ENCODE measurements at places on chromosomes 11 and 22. TPM values are rescaled to one million over a fixed set of nuclear protein-coding genes. Genes with fewer than 3 reads are reported as not detected.

DNA sequence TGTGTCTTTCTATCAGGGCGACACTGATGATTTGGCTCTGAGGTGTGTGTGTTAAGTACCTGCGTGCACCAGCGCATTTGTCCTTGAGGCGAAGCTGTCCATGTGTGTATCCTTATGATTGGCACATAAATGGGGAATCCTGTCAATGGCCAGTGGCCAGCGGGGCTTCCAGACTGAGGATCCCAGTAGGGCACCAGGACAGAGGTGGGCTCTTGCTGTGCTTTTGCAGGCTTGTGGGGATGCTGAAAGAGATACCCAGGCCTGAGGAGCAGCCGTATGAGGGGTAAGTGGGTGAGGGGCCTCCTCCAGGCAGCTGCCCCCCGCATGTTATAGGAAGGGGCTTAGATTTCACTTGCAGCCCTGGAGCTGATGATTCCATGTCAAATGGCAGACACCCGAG lies 156.8 kb downstream of the ST3GAL4 start:
- no peak overlapping the region for H3K27ac ChIP-seq
- H3K4me3 ChIP-seq = no peak overlapping the region
- no peaks in the 10 kb centered on the region for H3K36me3 ChIP-seq
- H3K4me1 ChIP-seq = no peaks in the 10 kb centered on the region
- H3K27me3 ChIP-seq = no peaks in the 10 kb centered on the region

- H3K27ac ChIP-seq = no peak overlapping the region
- no peaks in the 10 kb centered on the region for H3K36me3 ChIP-seq
- H3K27me3 ChIP-seq = peaks cover 48% of the 10 kb centered on the region
- no peak for DNase-seq
These were observed 777 bp upstream of the MICAL3 start for GRCh38 chr22:18024956-18025720.

EFCAB6 gene
- polyA plus RNA-seq = not detected

DNA sequence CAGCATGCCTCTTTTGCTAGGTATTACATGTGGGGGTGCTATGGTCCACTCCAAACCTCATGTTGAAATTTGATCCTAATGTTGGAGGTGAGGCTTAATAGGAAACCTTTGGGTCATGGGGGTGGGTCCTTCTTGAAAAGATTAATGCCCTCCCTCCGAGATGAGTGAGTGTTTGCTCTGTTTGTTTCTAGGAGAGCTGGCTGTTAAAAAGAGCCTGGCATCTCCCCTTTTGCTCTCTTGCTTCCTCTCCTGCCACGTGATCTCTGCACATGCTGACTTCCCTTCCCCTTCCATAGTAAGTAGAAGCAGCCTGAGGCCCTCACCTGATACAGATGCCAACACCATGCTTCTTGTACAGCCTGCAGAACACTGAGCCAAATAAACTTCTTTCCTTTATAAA lies 104.5 kb downstream of the FAT3 start:
- no peaks in the 10 kb centered on the region for H3K36me3 ChIP-seq
- no peaks in the 10 kb centered on the region for H3K27me3 ChIP-seq
- DNase-seq = no peak

ROBO4 gene
- polyA plus RNA-seq = 0.19 TPM

GRCh38 chr11:134628426-134628825 lies 216.4 kb upstream of the B3GAT1 start:
- no peak overlapping the region for H3K4me3 ChIP-seq
- no peaks in the 10 kb centered on the region for H3K4me1 ChIP-seq
- H3K36me3 ChIP-seq = no peaks in the 10 kb centered on the region
- no peak overlapping the region for H3K27ac ChIP-seq

GRCh38 chr11:102773386-102773785 lies 7.0 kb downstream of the MMP10 start:
- H3K4me3 ChIP-seq = no peak overlapping the region
- no peak overlapping the region for H3K27ac ChIP-seq
- no peaks in the 10 kb centered on the region for H3K36me3 ChIP-seq
- DNase-seq = no peak
- H3K27me3 ChIP-seq = no peaks in the 10 kb centered on the region

- H3K27ac ChIP-seq = no peak overlapping the region
- no peak for DNase-seq
- H3K4me1 ChIP-seq = peaks cover 45% of the 10 kb centered on the region
- no peak overlapping the region for H3K4me3 ChIP-seq
- H3K36me3 ChIP-seq = peaks cover 45% of the 10 kb centered on the region
These were observed 3.5 kb downstream of the ZDHHC24 start for GRCh38 chr11:66542362-66542761.

- H3K27me3 ChIP-seq = no peaks in the 10 kb centered on the region
- H3K4me3 ChIP-seq = no peak overlapping the region
- H3K4me1 ChIP-seq = no peaks in the 10 kb centered on the region
- no peak overlapping the region for H3K27ac ChIP-seq
These were observed 202.6 kb upstream of the TMEM45B start for GRCh38 chr11:129613071-129613470.

UBQLN3 gene
- polyA plus RNA-seq = not detected

DNA sequence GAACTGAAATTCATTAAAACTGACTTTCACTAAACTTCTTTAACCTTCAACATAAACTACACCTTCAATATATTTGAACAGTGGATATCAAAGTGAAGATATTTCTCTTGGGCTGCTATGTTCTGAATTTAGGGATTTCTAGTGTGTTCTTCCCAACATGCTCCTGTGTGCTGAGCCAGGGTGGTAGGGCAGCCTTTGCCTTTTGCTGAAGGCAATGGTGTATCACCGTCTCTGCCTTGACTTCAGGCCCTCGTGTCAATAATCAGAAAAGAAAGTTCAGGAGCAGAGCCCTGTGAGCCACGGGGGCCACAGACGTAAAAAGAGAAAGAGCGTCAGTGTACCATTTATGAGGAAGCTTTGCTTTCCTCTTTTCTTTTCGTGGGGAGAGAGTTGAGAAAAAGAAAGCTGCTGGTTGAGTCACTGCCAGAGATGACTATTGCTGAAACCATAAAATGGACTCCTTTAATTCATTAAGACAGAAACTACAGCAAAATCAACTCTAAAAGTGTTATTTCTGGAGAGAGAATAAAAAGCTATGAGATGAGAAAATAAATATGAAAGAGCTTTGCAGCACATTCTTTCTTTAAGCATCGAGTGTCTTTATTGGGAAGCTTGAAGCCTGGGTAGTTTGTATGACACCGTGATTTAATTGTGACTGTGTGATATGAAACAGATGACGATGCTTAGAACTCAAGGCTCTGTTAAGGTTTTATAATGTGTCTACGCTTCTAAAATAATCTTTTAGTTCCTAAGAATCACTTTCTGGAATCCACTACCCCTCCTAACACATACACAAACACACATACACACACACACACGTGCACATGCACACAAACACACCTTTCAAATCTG lies 271.8 kb upstream of the MTNR1B start:
- no peak overlapping the region for H3K4me3 ChIP-seq
- no peaks in the 10 kb centered on the region for H3K36me3 ChIP-seq
- H3K27me3 ChIP-seq = no peaks in the 10 kb centered on the region
- H3K27ac ChIP-seq = no peak overlapping the region
- no peaks in the 10 kb centered on the region for H3K4me1 ChIP-seq
- no peak for DNase-seq

DNA sequence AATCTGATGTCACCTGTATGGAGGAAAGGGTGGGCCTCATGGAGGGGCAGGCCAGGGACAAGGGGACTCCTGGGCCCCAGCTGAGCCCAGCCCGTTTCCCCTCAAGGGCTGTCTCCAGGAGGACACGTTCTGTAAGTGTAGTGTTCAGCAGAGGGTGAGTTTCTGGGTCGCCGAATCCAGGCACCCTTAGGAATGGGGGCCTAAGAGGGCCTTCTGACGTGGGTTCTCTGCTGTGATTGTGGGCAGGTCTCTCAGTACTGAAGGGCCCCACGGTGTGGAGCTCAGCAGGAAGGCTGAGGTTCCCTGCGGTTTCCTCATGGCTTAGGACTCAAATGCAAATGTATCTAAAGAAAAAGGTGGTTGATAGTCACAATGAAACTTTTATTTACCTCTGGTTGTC lies 6.5 kb downstream of the PTDSS2 start:
- no peak overlapping the region for H3K27ac ChIP-seq
- no peaks in the 10 kb centered on the region for H3K27me3 ChIP-seq
- H3K4me1 ChIP-seq = no peaks in the 10 kb centered on the region
- H3K4me3 ChIP-seq = no peak overlapping the region
- DNase-seq = no peak
- peaks cover 18% of the 10 kb centered on the region for H3K36me3 ChIP-seq

DNA sequence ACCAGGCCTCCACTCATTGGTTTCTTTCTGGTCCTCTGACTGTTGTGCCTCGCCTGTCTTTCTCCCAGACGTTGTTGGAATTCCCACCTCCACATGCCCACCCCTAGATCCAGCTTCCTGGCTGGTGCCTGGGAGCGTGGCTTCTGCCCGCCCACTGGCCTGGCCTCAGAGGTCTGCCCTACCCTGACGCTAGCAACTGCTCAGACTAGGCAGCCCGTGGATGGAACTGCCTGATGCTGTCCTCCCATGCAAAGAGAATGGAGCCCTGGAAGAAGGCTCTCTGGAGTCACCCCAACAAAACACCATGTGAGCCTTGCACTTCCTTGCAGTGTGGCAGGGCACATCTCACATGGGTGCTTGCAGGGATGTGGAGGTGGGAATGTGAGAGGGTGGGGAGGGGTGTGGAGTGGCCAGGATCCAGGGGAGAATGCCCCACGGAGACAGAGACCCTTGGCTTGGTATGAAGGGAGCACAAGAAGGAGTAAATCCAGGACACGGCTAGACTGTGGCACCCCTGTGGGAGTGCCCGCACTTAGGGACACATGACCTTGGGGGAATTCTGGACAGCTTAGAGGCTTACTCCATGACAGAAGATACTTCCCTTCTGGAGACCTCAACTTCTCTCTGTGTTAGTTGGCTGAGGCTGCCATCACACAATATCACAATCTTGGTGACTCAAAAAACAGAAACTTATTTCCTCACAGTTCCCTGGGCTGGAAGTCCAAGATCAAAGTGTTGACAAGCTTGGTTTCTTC lies 22.5 kb upstream of the ADA2 start:
- no peaks in the 10 kb centered on the region for H3K36me3 ChIP-seq
- peak; percentile 99 for DNase-seq
- no peaks in the 10 kb centered on the region for H3K27me3 ChIP-seq

DNA sequence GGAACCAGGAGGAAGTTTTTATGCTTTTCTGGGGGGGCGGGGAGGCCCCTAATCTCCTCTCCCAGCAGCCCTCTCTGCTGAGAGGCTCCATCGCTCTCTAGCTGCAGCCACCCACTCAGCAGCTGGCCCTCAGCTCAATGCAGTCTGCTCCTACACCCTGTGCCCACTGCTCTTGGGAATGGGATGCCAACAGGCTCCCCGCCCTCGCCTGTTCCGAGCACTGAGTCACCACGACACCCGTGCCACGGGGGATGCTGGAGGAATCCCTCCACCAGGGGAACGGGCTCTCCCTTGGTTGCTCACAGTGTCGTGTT lies 23.5 kb upstream of the SUSD2 start:
- no peaks in the 10 kb centered on the region for H3K27me3 ChIP-seq
- no peak for DNase-seq
- H3K27ac ChIP-seq = no peak overlapping the region
- H3K36me3 ChIP-seq = peaks cover 11% of the 10 kb centered on the region
- peaks cover 49% of the 10 kb centered on the region for H3K4me1 ChIP-seq

DNA sequence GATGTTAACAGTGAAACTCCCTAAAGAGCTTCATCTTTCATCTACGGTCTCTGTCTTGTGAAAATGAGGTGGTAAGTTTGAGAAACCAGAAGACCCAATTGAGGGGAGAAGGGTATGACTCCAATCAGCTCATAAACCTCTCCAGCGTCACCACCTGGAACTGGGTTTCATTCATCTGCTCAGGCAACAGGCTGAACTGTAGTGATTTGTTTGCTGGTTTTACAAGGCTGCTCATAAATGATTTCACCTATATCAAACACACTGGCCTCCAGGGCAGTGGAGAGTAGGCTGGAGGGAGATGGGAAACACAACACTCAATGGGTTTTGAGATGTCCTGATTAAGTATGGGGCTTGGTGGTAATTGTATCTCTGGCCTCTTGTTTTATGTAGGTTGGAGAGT lies 79.0 kb downstream of the EFCAB6 start:
- no peaks in the 10 kb centered on the region for H3K4me1 ChIP-seq
- H3K36me3 ChIP-seq = no peaks in the 10 kb centered on the region
- no peak overlapping the region for H3K27ac ChIP-seq
- H3K4me3 ChIP-seq = no peak overlapping the region
- no peak for DNase-seq
- peaks cover 2% of the 10 kb centered on the region for H3K27me3 ChIP-seq

GRCh38 chr11:55726715-55727324 lies 46.4 kb upstream of the OR5D13 start:
- no peak overlapping the region for H3K4me3 ChIP-seq
- no peak overlapping the region for H3K27ac ChIP-seq
- H3K4me1 ChIP-seq = no peaks in the 10 kb centered on the region
- DNase-seq = no peak

- no peaks in the 10 kb centered on the region for H3K27me3 ChIP-seq
- no peaks in the 10 kb centered on the region for H3K36me3 ChIP-seq
- no peak overlapping the region for H3K4me3 ChIP-seq
- no peaks in the 10 kb centered on the region for H3K4me1 ChIP-seq
- DNase-seq = no peak
- H3K27ac ChIP-seq = no peak overlapping the region
These were observed 1157.5 kb upstream of the RAG2 start for GRCh38 chr11:37755521-37755920.

C22orf31 gene
- polyA plus RNA-seq = not detected

KRTAP5-11 gene
- not detected for polyA plus RNA-seq

ENTHD1 gene
- polyA plus RNA-seq = not detected

- peaks cover 55% of the 10 kb centered on the region for H3K36me3 ChIP-seq
- H3K4me1 ChIP-seq = peaks cover 26% of the 10 kb centered on the region
- no peaks in the 10 kb centered on the region for H3K27me3 ChIP-seq
- peak; percentile 67 for DNase-seq
- H3K27ac ChIP-seq = peak overlapping the region; percentile 88
- H3K4me3 ChIP-seq = no peak overlapping the region
These were observed 15.5 kb downstream of the RBX1 start for GRCh38 chr22:40966726-40967085.

- H3K4me1 ChIP-seq = no peaks in the 10 kb centered on the region
- H3K4me3 ChIP-seq = no peak overlapping the region
- H3K27ac ChIP-seq = no peak overlapping the region
- no peak for DNase-seq
These were observed 18.0 kb downstream of the MOB2 start for GRCh38 chr11:1468473-1469066.
